ENCODE measurements at places on chromosomes 6 and 20.

- no peak for DNase-seq
Observed at GRCh38 chr6:142823256-142823902, 121.6 kb downstream of the HIVEP2 start.

GRCh38 chr20:38252292-38253288 lies 7.9 kb downstream of the KIAA1755 start:
- no peak for DNase-seq

DNA sequence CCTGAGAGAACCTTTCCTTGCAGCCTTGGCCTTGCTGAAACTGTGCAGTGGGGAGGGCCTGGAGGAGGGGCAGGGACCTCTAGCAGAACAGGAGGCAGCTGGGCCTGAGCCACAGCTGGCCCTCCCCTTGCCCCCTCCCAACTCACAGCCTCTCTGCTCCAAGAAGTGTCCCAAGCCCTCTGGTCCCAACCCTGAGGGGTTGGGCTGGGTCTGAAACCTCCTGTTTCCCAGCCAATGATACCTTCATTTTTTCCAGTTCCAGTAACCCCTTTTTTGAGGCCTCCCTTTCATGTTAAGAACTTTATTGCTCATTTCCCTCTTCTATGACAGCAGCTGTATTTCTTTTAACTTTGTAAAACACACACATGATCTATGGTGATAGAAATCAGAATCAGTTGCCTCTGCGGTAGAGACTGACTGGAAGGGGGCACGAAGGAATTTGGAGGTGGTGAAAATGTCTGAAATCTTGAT lies 17.9 kb upstream of the ARMC12 start:
- no peak for DNase-seq

- no peak for DNase-seq
Observed at GRCh38 chr20:38386851-38387250, 40.6 kb downstream of the LBP start.

- DNase-seq = no peak
Observed at GRCh38 chr6:11589261-11589660, 51.7 kb downstream of the TMEM170B start.

DNA sequence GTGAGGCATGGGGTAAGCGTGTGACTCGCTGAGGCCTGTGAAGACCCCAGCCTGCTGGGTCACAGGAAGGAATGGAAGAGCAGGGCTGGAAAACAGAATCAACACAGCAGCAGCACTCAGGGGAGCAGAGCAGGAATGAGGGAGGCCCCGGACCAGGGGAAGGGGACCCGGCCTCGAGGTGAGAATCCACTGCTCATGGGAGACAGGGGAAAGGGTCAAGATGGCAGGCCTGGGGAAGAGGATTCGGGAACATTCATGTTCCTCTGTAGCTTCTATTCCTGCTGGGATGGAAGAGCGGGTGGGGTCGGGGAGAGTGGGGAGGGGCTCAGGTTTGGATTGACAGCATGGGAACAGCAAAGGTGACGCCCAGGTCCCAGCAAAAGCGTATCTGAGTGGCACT lies 59.4 kb downstream of the NPEPL1 start:
- DNase-seq = no peak

Data from COR-L47 (cell line).